ENCODE measurements at places on chromosomes 12 and 14. TPM values are rescaled to one million over a fixed set of nuclear protein-coding genes. Genes with fewer than 3 reads are reported as not detected.

Gene LRTM2
- not detected for total RNA-seq

Gene TAS2R7
- total RNA-seq = not detected

Gene KLRC4
- not detected for total RNA-seq

Gene RBMS2
- 52.4 TPM for total RNA-seq

Gene GPRC5A
- 1.8 TPM for total RNA-seq

Gene SLCO1B1
- total RNA-seq = not detected

Gene PTCSC3
- total RNA-seq = not detected

Gene FBXO34
- 25.7 TPM for total RNA-seq

DNA sequence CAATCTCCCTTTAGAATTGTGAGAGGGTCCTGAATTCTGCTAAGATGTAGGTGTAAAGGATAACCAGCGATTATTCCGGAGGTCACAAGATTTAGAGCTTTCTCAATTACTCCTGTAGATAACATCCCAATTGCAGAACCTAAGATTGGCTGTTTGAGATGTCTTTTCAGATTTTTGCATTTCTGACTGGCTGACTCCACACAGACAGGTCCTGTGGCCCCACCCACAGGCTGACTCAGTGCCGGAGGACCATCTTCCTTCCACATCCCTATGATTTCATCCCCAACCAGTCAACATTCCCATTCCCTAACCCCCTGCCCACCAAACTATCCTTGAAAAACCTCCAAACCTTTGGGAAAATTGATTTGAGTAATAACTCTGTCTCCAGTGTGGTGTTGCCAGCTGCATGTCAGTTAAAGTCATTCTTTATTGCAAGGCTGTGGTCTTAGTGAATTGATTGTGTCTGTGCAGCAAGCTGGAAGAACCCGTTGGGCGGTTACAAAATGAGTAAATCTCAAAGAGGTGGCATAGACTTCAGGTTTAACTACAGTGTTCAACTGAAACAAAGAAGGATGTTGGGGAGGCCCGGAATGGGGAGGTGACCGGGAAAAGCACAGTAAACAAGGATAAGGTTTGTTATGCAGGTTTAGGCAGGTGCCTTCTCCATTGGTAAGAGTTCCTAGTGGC is 10.6 kb downstream of the FNTB start:
- no peak for DNase-seq

- no peak for DNase-seq
Measured at GRCh38 chr12:58954002-58954401, 33.7 kb upstream of the LRIG3 start.

DNA sequence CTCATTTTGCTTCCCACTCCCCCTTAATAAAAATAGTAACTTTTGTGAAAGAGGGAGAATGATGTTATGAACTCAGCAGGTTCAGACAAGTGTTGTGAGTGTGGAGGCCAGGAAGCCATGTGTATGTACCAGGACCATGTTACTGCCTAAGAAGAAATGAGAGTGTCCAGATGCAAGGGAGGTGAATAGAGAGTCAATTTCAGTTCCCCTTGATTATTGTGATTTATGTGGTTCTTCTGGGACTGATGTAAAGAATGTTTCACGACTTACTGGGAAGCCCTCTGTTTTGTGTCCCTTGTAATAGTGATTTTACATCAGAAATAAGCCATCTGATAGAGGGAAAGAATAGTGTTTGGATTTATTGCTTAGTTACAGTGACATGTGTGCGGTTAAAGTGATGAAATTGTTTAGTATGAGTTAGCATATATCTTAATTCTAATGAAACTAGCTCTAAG is 32.5 kb downstream of the FBXO34 start:
- DNase-seq = no peak

- DNase-seq = no peak
Measured at GRCh38 chr14:34770901-34771300, 56.5 kb upstream of the CFL2 start.

GRCh38 chr14:97056086-97056485 is 258.9 kb downstream of the VRK1 start:
- no peak for DNase-seq

GRCh38 chr12:113853491-113853890 is 112.6 kb downstream of the RBM19 start:
- DNase-seq = no peak

- DNase-seq = peak; percentile 64
Measured at GRCh38 chr12:30026621-30027234, 243.0 kb upstream of the TMTC1 start.

DNA sequence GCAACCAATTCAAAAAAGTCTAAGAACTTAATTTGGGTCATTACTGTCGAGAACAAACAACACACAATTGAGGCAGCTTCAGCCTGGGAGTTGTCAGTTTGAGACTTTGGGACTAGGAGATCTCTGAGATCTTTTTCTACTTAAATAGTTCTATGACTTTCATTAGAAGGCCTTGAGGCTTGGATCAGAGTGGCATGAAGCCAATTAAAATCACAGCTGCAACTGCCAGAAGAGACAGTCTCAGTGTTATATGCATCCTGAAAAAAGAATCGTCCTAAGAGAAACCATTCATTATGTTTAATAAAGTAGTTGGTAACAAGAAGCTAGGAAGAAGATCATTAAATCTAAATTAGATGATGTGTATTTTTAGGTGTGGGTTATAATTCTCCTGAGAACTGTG is 170.8 kb upstream of the RASSF8 start:
- peak; percentile 9 for DNase-seq

DNA sequence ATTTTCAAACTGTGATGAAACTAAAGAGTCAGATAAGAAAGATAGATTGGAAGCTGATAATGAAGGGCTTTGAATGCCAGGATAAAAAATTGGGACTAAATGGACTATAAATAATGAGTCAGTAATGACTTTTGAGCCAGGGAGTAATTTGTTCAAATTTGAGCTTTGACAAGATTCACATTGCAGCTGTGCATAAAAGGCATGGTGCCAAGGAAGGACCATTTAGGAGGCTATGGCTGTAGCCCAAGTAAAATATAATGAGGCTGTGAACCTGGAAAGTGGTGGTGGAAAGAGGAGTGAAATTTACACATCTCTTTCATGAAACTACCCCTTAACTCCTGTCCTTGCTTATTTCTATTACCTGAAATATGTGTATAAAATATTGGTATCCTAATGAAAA is 218.5 kb downstream of the SLC6A15 start:
- no peak for DNase-seq

DNA sequence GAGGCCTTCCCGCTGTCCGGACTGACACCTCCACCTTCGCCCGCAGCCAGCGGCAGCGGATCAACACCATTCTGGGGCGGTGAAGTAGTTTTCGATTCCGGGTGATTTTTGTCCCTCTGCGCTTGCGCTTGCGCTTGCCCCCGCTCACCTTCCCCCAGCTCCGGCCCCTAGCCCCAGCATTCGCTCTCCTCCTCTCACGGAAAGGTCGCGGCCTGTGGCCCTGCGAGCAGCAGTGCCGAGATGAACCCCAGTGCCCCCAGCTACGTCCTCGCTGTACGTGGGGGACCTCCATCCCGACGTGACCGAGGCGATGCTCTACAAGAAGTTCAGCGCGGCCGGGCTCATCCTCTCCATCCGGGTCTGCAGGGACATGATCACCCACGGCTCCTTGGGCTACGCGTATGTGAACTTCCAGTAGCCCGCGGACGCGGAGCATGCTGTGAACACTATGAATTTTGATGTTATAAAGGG is 22.7 kb upstream of the SRGAP1 start:
- DNase-seq = no peak

GRCh38 chr14:104296388-104297312 is 158.3 kb downstream of the KIF26A start:
- no peak for DNase-seq

DNA sequence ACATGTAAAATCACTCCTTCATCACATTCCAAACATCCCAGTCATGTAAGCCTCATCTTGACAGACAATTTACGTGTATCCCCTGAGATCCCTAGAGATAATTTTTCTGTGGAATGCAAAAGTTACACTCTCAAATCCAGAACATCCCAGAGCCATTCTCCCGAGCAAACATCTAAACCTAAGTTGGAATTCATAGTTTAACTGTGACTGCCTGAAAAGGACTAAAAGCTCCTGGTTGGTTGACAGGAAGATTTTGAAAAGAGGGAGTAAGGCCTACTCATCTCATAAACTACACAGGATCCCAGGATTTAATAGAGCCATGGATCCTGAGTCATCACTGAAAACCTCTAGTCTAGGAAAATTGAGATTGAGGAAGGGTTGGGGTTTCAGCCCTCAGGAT is 123.6 kb downstream of the SCN8A start:
- DNase-seq = no peak

DNA sequence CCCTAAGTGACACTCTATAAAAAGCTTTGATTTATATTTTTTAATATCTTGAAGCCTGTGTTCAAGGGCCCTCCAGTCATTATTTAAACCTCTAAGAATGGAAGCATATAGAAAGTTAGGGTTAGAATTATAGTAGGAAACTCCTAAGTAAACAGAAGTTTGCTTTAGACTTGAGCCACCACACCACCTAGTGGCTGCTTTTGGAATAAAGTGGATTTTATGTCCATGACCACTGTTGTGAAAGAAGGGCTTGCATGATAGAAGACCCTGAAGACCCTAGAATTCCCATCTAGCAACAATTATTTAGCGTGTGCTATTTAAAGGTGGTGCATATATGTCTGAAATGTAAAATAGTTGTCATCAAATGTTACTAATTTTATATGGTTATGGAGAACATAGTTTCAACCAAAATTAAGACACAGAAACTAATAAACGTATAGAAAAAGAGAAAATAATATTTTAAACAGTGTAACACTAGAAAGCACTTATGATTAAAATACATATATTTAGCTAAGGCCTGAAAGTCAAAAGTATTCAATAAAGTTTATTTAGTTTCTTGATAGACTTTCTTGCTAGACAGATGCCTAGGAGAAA is 21.3 kb downstream of the LRRIQ1 start:
- peak; percentile 48 for DNase-seq

DNA sequence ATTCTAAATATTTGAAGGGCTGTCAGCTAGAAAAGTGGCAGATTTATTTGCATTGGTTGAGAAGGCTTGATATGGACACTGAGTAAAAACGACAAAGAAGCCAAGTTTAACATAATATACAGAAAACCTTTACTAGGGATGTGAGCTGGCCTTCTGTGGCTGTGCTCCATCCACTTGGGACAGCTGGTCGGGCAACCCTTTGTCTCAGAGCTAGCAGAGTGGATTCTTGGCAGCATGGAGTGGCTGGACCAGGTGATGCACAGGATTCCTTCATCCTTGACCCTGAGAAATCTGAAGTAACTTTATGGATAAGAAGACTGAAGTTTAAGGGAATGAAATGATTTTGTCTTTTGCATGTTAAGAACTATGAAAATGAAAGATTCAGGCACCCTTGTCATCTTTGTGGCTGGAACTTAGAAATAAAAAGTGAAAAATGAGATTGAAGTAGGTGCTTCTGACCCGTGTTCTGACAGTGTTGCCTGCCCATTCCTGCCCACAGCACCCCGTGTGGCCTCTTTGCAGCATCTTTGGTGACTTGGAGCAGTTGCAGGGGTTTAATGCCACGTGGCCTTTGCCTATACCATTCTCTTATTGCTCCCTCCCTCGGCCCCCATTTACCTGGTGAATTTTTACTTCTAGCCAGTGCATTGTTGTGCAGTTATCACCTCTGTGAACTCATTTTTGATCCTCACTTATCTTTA is 32.6 kb downstream of the PELI2 start:
- no peak for DNase-seq

Data from dermis microvascular lymphatic vessel endothelial cell (primary cell).